Parietal lobe (tissue), 2 donors: ENCODE measurements at places on chromosomes 6 and 20. TPM values are rescaled to one million over a fixed set of nuclear protein-coding genes. Genes with fewer than 3 reads are reported as not detected.

Gene RSPH4A
- 2.5 TPM for total RNA-seq

Gene GPR6
- total RNA-seq, result 1.3 TPM

Gene FAXC
- 54.1 TPM for total RNA-seq

Gene CNR1
- total RNA-seq, result 344 TPM

Gene CRISP3
- not detected for total RNA-seq

Gene PAX1
- total RNA-seq, result not detected

Gene ME1
- total RNA-seq, result 2.2 TPM

Gene PI16
- total RNA-seq, result not detected

Gene VSTM2L
- total RNA-seq, result 50.7 TPM

Gene SYCP2
- 5.3 TPM for total RNA-seq

Gene KHDC1L
- not detected for total RNA-seq

Gene SPATS1
- total RNA-seq, result not detected

Gene SLC18B1
- 9.7 TPM for total RNA-seq

Gene CCDC167
- total RNA-seq, result 23.8 TPM

Gene CYB5R4
- total RNA-seq, result 12.5 TPM

Gene SLC22A2
- not detected for total RNA-seq

Gene CLIC5
- 1.9 TPM for total RNA-seq

Gene C6orf163
- 23.5 TPM for total RNA-seq

Gene MICB
- 0.31 TPM for total RNA-seq

Gene SYNDIG1
- 67.0 TPM for total RNA-seq

Gene BFSP1
- total RNA-seq, result 0.31 TPM

Gene SNPH
- 22.2 TPM for total RNA-seq
